ENCODE measurements at places on chromosomes 7 and 10.

DNA sequence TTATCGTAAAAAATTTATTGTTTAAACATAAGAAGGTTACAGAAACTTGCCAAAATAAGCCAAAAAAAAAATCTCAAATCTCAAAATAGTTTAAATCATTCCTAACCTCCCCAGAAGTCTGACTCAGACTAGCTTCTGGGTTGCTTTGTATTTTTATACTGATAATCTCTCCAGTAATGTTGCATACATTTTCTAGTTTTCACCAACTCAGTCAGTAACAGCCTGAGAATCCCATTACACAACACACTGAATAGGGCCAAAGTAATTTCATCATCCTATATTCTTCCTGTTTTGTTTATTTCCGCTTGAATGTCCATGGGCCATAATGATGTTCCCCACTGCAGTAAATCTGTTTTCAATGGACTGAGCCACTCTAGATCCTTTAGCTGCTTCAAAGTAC is 478.5 kb downstream of the GPAM start:
- no peak for DNase-seq

DNA sequence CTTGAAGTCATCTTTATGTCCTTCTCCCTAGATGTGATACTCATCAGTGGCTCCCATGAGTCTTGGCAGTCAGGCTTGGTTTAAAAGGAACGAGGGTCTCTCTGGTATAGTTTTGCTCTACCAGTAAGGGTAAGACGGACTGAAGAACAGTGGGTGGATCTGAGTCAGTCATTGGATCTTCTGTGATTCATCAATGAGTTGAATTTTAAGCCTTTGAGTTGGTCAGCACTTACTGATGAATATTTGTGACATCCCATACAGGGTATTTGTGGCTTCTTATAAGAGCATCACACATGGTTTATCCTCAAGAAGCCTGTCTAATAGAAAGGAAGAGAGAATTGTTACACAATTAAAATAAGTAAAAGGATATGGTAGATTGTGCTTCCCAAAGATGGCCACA is 87.3 kb upstream of the NAMPT start:
- DNase-seq = no peak

GRCh38 chr7:1529383-1530116 is 952 bp upstream of the MAFK start:
- no peak for DNase-seq

GRCh38 chr10:86293396-86293791 is 73.2 kb downstream of the GRID1 start:
- DNase-seq = no peak

DNA sequence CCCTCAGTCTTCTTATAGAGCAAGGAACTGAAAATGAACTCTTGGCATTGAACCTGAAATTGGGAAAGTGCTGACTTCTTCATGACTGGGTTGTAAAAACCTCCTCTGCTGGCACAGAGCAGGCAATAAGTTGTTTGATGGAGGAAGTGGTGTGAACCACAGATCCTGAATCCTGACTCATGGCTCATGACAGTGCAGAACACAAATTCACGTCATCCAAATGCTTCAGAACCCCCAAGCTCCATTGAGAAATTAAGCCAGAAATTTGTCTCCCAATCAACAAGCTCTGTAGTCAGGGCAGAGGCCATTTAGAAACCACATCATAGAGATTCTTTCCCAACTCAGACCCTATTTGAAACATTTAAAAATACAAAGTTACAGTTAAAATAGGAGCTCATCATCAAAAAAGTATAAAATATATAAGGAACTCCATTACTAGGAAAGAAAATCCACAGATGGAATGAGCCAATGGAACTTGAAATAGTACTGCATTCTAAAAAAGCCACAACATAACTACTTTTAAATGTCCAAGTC is 10.3 kb upstream of the STK17A start:
- peak; percentile 93 for DNase-seq

GRCh38 chr7:104825099-104825498 is 188.9 kb upstream of the KMT2E start:
- DNase-seq = peak; percentile 15
